Panc1 (cell line): ENCODE measurements at places on chromosomes 4 and X.

DNA sequence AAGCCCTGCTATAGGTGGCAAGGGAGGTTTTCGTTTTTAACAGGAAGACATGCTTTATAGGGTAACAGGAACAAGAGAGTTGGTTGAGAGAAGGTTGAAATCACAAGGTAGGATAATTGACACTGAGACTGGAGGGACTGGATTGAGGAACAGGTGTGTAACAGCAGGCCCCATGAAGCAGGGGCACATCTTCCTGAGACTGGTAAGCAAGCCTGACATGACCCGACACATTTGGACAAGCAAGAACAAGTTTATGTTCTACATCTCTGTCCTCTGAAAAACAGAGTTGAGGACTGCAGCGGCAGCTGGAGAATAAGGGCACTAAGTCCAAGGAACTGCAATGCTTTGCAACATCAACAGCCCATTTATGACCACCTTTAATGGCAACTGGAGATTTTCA, 5.2 kb downstream of the RPS4X start:
- DNase-seq: no peak

DNA sequence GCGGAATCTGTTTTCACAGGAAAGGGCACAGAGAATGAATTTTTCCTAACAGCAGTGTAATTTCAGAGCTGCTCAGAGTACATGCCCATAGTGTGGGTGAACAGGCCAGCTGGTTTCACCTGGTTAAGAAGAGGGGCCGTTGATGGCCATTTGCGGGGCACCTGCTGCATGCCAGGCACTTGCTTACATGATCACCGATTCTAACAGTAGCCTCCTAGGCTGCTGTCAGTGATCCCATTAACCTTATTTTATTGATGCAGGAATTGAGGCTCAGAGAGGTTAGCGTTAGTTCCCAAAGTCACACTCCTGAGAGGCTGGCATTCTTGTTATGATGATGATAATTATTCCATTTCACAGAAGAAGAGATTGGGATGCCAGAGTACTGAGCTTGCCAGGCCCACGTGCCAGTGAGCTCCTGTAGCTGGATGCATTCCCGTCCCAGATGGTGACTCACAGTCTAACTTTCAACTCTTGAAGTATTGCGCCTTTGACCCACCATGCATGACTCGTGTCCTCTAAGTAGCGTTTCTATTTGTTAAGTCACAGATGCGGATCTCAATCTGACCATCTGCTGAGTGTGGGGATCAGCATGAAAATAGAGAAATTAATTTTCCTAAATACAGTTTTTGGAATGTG, 76.5 kb downstream of the PSAPL1 start:
- DNase-seq: peak; percentile 69

- no peak for DNase-seq
Measured at GRCh38 chrX:53044995-53045394, 3.6 kb upstream of the GPR173 start.

GRCh38 chrX:30005813-30006212, 209.6 kb upstream of the MAGEB2 start:
- DNase-seq: no peak

DNA sequence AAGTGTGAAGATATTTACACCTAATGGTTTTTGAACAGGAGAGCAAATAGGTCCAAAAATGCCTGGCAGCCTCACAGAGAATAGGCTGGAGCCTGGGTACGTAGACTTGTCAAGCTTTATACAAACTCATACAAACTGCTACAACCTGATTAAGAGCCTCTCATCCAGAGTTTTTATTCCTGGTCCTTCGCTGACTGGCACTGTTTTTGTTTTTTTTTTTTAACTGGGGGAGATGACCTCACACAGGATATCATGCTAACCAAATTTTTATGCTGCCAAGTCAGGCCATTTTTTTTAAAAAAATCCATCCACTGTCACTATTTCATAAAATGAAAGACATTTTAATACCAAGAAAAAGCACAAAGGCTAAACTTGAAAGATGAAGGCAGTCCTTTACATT, 1.9 kb downstream of the FAM114A1 start:
- DNase-seq: no peak

- peak; percentile 13 for DNase-seq
Measured at GRCh38 chrX:88612870-88613329, 134.1 kb upstream of the CPXCR1 start.

DNA sequence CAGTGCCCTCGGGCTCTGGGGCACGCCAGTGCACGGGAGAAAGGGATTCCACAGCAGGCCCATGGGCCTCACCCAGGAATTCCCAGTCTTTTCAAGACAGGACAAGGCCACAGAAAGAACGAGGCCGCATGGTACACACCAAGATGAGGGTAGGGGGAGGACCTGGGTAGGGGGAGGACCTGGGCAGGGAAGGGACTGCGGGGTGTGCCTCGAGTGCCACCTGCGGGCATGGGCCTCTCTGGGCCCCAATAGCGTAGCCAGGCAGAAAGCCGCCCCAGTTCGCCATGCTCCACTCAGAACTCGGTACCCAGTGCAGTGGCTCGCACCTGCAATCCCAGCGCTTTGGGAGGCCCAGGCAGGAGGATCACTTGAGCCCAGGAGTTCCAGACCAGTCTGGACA, 14.0 kb upstream of the DUSP9 start:
- DNase-seq: no peak

- DNase-seq: no peak
Measured at GRCh38 chr4:38919494-38919893, 51.9 kb downstream of the FAM114A1 start.

- DNase-seq: no peak
Measured at GRCh38 chrX:78106651-78106986, 2.6 kb downstream of the PGK1 start.

DNA sequence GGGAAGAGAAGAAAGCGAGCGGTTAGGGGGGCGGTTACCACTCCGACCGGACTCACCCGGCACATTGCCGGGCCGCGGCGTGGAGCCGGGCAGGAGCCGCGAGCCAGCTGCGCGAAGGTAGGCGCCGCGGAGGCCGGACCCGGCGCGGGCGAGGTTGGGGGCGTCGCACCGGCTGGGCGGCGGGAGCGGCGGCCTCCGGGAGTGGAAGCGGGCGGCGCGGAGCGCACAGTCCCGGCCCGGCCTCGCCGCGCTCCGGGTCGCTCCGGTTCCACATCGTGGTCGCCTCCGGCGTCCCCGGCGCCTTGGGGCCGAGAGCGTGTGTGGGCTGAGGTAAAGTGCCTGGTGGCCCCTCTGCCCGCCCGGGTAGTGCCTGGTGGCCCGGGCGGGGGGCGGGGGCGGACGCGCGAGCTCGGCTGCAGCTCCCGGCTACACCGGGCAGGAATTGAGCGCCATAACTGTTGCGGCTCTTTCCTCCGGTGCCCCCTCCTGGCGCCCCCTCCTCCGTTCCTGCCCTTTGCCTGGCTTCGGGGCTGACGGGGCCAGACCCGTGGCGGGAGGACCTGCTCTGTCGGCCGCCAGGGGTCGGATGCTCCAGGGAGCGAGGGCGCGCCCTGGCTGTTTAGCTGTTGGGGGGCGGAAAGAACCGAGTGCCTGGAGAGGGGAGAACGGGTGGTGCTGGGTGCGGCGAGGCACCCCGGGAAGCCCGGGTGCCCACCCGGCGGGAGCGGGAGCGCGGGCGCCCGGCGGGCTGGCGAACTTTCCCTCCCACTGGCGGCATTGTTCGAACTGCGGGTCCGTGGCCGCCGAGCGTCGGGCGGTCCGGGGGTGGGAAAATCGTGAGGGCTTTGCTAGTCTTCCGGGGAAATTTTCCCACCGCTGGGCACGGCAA, 626 bp downstream of the JADE3 start:
- DNase-seq: no peak

- DNase-seq: no peak
Measured at GRCh38 chr4:1666391-1666790, 17.7 kb downstream of the FAM53A start.

GRCh38 chr4:90799895-90800294, 672.7 kb downstream of the CCSER1 start:
- DNase-seq: no peak

- no peak for DNase-seq
Measured at GRCh38 chrX:56783450-56783831, 54.4 kb downstream of the NBDY start.

DNA sequence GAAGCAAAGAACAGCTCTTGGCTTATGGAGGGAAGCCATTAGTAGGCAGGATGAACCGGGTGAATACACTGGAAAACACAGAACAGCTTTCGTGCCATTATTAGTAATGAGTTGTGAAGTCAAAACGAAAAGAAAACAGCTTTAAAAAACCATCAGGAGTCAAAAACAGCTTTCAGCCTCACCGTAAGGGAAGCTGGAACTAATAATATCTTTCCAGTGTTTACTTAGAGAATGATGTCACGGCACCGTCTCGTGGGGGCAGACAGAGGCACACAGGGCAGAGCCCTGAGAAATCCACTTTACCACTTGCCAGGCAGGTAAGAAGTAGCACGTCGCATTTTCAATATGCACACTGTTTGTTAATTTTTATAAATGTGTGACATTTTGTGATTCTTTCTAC, 37.9 kb upstream of the HMX1 start:
- no peak for DNase-seq

DNA sequence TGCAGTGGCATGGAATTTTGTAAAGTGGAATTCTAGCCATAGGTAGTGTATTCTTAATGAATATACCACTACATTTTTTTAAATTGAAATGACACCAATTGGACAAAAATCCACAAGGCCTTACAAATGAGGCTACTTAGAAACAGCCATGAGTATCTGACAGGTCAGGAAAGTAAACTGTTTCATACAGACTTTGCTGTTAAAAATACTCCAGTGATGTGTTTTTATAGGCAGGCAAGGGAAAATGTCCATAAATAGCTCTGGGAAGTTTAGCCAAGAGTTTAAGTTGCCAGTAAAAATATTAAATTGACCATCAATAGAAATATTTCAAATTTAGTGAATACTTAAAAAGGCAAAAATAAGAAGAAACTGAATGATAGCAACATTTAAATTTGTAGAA, 41.8 kb upstream of the PDLIM5 start:
- DNase-seq: no peak

- DNase-seq: no peak
Measured at GRCh38 chrX:15384304-15384703, at the start of gene VEGFD. TSS of gene VEGFD (minus strand) at chrX:15384413. CDS start at chrX:15383946, 467 bp downstream.

DNA sequence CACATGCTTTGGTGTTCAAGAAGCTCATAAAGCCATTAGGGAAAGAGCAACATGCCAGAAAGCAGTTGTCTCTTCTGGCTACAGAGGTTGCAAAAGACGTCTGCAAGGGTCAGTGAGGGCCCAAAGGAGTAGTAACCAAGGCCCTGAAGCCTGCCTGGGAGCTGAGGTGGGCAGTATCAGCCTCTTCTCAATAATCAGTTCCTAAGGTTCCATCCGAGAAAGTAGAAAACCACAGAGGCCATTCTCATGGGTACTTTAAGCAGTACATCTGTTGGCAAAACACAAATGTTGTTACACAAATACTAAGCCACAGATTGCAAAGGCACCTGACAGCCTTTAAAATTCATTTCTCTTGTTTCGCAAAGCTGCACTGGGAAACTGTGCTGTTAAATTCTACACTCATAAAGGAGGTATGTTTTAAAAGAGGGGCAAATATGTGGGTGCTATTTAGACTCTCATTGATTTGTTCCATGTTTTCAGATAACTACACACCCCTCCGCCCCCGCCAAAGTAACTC, 37.7 kb downstream of the MECP2 start:
- no peak for DNase-seq

DNA sequence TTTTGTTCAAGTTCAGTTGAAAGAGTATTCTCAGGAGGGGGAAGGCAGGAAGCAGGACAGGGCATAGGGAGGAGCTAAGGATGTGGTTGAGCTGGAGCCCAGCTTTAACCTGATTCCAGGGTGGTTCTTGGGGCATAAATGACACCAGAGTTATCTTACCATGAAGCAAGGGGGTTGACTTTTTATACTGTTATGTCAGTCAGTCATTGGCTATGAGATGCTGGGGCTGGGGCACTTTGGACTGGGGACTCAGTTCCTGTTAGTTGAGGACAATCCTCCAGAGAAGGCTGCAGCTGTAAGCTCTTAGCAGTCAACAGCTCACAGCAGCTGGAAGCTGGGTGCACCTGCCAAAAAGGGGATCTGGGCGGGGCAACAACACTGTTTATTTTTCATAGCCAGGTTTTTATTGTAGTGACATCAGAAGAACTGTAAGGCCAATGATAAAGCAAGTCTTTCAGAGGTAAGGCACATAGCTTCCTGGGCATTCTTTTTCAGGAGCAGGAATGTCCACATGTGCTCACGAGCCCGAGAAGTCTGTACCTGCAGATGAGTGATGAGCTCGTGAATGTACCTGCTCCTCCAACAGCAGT, 78.5 kb downstream of the MID1IP1 start:
- DNase-seq: no peak

DNA sequence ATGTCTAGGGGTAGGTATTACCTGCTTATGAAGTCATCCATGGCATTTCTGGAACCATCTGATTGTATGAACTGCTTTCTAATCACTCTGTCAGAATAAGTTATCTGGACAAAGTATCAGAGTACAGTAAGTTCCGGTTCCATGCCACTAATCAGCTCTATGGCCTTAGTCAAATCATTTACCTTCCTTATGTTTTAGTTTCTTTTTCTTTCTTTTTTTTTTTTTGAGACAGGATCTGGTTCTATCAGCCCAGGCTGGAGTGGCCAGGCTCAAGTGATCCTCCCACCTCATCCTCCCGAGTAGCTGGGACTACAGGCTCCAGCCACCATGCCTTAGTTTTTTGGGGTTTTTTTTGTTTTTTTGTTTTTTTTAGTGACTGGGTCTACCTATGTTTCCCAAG, 11.5 kb downstream of the XIAP start:
- DNase-seq: no peak

DNA sequence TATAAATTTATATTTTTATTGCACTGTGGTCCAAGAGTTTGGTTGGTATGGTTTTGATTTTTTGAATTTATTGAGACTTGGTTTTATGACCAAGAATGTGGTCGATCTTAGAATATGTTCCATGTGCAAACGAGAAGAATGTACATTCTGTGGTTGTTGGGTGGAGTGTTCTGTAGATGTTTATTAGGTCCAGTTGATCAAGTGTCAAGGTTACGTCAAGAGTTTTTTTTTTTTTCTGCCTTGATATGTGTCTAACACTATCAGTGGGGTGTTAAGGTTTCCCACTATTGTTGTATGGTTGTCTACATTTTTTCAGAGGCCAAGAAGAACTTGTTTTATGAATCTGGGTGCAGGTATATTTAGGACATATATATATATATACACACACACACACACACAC, 10.8 kb downstream of the ETDB start:
- no peak for DNase-seq

DNA sequence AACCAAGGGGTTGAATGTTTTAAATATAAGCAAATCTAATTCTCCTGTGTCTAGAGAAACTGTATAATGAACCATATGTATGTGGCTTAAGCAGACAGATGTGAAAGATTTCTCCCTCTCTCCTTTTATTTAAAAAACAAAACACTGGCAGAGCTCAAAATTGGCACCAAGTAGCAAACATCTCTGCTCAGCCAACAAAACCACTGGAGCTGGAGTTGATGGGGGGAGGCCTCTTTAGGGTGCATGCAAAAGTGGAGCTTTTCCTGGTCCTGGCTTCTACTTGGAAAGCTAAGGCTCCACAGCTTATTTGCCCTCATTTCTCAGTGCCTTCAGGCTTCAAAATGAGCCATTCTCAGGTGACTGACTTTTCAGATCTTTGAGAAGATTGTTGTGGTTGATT, 95.6 kb downstream of the REPS2 start:
- no peak for DNase-seq

- no peak for DNase-seq
Measured at GRCh38 chr4:130705023-130705422, 1609.1 kb downstream of the C4orf33 start.

GRCh38 chr4:24519649-24520048, 64.7 kb downstream of the DHX15 start:
- DNase-seq: no peak
